Stimulated activated naive CD4-positive, alpha-beta T cell (primary cell): ENCODE measurements at places on chromosomes 4 and X.
A peak's percentile ranks its signal among the peaks of the same experiment; 100 is the strongest.

- no peak for DNase-seq
Measured at GRCh38 chr4:16140879-16141249, 57.0 kb upstream of the PROM1 start.

DNA sequence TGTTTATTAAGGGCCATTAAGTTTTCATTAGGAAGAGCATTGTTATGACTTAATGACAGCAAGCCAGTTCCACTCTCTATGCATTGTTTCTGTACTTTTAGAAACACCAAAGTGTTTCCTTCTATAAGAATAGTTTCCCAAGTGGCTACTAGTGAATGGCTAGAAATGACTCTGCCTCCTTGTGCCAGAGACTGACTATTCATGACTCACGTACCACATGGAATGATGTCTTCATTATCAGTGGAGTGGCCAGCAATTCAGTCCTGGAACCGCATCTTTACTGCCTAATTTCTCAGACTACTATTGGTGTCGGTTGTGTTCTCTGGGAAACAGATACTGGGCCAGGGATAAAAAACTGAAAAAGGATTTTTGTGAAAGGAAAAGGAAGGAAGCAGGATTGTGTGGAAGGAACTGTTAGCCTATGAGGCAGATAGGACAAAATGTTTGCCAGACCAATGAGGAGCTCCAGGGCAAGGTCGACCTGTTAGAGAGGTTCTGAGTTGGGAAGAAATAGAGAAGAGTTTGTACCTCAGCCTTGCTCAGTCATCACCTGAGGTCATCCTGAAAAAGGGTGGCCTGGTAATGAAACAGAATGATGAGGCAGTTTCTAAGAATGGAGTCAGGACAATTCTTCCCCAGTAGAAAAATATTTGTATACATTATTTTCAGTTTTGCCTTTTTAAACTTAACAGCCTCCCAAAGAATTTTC lies 218.6 kb downstream of the SPCS3 start:
- no peak for DNase-seq

DNA sequence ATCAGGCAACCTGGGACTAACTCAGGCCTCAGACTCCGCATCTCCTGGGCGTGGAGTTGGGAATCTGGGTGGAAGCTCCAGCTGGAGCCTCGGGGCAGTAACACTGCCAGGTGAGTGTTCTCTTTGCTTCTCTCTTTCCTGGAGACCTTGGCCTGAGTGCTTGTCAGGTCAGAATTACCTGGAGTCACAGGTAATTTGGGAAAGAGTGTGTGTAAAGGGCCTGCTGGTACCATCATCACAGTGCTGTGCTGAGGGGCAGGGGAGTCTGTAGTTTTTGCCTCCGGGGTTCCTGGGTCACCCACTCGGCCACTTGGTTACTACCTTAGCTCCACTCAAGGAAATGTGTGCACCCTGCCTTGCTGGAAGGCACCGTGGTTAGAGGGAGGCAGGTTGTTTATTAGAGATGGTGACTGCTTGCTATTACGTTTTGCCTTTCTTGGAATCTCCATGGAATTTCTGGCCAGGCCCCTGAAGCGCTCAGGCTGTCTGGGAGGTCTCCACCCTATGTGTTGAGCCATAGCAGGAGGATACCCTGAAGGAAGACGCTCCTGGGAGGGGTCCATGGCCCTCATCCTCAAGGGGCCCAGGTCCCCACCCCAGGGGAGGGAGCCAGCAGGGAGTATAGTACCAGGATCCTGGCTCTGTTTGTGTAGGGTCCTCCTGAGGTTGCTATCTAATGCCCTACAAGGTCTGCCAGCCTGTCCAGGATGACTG lies 2.9 kb downstream of the GPR78 start:
- DNase-seq, result no peak

GRCh38 chr4:14916554-14917297 lies 85.6 kb upstream of the CPEB2 start:
- DNase-seq, result no peak

GRCh38 chr4:113559947-113560346 lies 201.6 kb downstream of the CAMK2D start:
- no peak for DNase-seq

GRCh38 chr4:110823251-110823650 lies 200.4 kb upstream of the PITX2 start:
- no peak for DNase-seq

- peak; percentile 43 for DNase-seq
Measured at GRCh38 chrX:73214426-73215094, at the start of gene NAP1L2. NAP1L2 (minus strand) TSS chrX:73214851; CDS start chrX:73214492, 359 bp downstream.

DNA sequence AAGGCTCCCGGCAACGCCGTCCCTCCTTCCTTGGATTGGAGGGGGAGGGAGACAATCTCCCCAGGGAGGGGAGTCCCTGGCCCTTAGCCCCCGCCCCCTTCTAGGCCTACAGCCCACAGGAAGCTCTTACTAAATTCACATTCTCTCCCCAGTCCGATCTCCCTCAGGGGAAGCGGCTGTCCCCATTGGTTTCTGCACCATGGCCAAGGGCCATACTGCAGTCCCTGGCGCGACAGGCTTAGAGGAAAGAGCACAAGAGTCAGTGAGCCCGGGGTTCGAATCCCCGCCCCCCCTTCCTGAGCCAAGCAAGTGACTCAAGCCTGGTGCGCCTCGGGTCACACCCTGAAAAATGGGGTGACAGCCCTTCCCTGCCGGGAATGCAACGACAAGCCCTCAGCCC lies 1.1 kb downstream of the ABLIM2 start:
- DNase-seq, result no peak

GRCh38 chrX:23667239-23668177 lies at the start of gene PRDX4:
PRDX4 (plus strand) TSS chrX:23667493; CDS start chrX:23667571, 78 bp downstream.
- peak; percentile 62 for DNase-seq

- DNase-seq, result no peak
Measured at GRCh38 chrX:46016296-46016695, 528.9 kb downstream of the ZNF674 start.

- DNase-seq, result no peak
Measured at GRCh38 chr4:41594432-41594831, 56.5 kb downstream of the LIMCH1 start.

GRCh38 chr4:128141866-128142265 lies 80.8 kb downstream of the LARP1B start:
- no peak for DNase-seq

GRCh38 chrX:53442322-53442631 lies 8.1 kb upstream of the HSD17B10 start:
- DNase-seq, result no peak

GRCh38 chr4:83771113-83771705 lies 235.3 kb downstream of the GPAT3 start:
- no peak for DNase-seq

DNA sequence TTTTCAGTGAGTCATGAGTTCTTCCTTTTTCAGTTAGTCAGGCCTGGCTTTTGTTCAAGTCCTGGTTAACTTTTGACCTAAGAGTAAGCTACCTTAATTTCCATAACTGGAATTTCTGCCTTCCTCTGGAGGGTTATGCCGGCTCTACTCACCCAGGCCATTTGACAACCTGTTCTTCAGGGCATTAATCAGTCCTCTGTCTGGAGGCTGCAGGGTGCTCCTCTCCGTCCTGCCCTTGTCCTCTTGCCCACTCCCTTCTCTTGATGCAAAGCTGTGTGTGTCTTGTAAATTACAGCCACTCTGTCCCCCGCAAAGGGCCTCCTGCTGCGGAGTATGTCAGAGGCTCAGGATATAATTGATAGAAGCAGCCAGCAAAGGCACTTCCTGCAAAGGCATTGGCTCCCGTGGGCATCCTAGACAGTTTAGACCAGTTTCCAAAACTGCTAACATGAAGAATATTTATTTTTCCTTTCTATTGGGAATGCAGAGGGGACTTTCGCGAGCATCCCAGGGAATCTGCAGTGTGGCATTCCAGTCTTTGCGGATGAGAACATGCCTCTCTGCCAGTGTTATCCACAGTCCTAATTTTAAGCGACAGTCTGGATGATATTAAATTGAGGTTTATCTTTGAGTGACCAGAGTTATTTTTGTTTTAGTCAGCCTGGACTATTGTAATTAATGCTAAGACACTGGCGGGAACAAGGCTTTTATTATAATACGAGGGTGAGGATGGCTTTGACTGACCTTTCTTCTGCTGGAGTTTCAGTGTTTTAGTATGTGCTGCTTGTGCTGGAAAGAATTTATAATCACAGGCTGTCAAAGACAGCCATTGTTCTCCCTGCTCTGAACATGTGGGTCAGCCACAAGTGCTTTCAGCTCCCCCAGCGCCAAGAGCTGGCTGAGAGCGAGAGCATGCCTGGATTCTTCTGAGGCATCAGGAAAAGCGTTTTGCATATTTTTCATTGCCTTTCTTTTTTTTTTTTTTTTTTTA lies 74.2 kb downstream of the LIMCH1 start:
- DNase-seq, result no peak

GRCh38 chrX:142663330-142664095 lies 362.2 kb upstream of the SPANXN4 start:
- DNase-seq, result no peak

DNA sequence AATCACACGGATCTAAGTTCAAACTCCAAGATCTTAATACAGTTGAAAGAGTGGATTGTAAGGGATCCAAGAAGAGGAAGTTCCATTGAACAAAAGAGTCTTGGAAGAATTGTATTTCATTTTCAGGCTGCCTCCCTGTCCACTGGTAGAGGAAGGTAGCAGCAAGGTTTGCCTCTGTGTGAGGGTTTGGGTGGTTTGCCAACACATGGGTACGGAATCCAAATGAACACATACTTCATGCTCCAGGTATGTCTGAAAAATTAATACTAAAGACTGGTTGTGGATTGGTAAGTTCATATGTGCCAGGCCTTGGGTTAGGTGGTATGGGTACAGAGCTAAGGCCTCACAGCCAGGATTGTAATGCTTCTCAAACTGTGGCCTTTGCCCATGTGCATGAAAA lies 523.6 kb upstream of the BOD1L1 start:
- no peak for DNase-seq

- DNase-seq, result no peak
Measured at GRCh38 chr4:101853691-101854090, 63.2 kb downstream of the BANK1 start.

- no peak for DNase-seq
Measured at GRCh38 chr4:163868445-163868844, 374.0 kb downstream of the TMA16 start.

- no peak for DNase-seq
Measured at GRCh38 chr4:5568931-5569330, 139.4 kb downstream of the EVC2 start.

DNA sequence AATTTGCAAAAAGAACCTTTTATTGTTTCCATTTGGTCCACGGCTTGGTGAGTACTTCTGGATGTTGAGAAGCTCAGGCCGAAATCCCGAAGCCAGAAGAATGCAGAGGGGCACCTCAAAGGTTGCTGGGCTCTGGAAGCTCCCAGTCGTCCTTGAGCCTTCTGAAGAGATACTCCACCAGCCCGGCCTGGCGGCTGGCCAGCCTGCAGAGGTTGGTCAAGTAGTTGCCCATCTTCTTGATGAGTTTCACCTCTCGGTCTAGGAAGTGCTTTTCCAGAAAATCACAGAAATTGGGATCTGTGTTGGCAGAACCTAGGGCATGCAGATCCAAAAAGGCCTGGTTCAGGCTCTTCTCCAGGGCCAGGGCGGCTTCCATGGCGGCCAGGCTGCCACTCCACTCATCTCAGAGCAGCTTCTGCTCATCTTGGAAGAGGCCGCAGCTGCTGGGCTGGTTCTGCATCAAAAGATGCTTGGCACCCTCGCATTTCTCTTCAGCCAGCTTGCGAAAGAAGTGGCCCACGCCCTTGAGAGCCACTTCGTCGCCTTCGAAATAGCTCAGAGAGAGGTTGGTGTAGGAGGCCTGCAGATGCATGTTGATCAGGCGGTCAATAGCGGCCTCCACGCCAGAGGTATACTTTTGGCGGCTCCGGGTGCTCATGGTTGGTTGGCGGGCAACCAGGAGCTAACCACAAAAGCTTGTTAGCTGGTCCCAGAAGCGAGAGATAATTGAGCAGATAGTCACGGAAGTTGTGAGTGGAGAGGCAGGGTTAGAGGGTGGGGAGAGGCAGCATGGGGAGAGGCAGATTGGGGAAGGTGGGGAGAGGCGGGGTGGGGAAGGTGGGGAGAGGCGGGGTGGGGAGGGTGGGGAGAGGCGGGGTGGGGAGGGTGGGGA lies 76.5 kb upstream of the TSPAN7 start:
- DNase-seq, result no peak

GRCh38 chr4:53012738-53013137 lies 150.6 kb downstream of the RASL11B start:
- no peak for DNase-seq

GRCh38 chr4:21554066-21554465 lies 394.5 kb downstream of the KCNIP4 start:
- DNase-seq, result no peak

- no peak for DNase-seq
Measured at GRCh38 chr4:184147858-184148737, 69.6 kb downstream of the ENPP6 start.

- DNase-seq, result no peak
Measured at GRCh38 chr4:110953191-110953590, 330.3 kb upstream of the PITX2 start.

- DNase-seq, result no peak
Measured at GRCh38 chr4:55608591-55608990, 16.5 kb upstream of the PDCL2 start.

GRCh38 chrX:85992811-85993229 lies 54.5 kb downstream of the CHM start:
- no peak for DNase-seq

GRCh38 chr4:40038977-40039376 lies 17.7 kb upstream of the N4BP2 start:
- no peak for DNase-seq

GRCh38 chr4:1207603-1208265 lies 35.4 kb upstream of the SPON2 start:
- no peak for DNase-seq

DNA sequence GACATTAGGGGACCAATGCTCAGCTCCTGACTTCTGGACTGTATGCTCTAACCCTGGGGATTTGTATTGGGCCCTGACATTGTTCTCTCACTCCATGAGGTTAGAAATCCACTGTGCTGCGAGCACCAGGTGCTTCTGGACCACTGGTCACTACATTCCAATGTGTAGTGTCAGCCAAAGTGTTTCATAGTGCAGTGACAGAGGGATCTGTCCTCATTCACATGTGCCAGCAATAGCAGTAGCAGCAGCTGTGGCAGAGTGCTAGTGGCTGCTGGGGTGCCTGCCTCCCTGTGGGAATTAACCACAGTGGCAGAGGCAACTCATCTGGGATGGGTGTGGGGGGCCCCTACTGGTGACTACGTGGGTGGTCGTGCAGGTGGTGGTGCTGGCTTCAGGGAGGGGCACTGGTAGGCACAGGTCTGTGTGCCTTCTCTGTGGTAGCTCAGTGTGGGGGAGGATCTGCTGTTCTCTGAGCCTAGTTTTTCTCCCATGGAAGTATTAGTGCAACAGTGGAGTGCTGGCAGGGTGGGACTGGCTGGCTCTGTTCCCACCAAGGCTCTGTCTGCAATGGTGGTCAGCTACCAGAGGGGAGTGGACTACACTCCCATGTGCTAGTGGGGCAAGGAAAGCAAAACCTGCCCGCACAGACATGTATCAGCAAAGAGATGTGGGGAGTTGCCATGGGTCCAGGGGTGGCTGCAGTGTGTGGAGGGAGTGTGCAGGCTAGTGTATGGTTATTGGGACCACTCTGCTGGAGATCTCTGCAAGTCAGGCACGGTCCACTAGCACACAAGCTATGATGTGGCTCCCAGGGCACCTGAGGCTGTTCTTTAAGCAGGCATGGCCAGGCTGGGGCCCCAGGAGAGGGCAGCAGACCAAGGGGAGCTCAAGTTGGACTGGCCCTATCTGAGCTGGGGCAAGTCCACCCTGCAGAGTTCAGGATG lies 78.5 kb downstream of the SCLT1 start:
- no peak for DNase-seq

GRCh38 chr4:168150420-168151050 lies 58.2 kb downstream of the ANXA10 start:
- no peak for DNase-seq
